ENCODE measurements at places on chromosomes 1 and 21.

DNA sequence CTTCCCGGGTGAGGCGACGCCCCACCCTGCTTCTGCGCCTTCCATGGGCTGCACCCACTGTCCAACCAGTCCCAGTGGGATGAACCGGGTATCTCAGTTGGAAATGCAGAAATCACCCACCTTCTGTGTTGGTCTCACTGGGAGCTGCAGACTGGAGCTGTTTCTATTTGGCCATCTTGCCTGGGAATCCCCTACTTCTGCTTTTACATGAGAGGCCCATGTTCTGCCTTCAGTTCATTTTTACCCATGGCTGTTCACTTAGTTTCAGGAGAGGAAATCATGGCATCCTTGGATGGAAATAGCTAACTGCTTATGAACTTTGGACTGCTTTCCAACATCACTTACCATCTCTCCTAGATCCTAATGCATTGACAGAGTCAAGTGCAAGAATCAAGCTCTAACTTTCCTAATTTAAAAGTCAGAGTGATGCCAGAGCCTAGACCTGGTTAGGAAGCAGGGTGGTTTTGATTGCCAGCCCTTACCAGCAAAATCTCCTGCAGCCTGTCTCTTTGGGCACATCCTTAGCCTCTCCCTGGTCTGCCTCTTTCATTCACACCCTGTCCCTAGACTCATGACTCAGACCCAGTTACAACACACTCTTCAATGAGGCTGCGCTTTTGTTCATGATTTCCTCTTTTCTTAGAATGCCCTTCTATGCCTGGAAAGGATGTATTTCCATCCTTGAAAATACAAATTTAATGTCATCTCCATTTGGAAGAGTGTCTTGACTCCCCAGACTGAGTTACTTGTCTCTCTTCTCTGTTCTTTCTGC lies 137.2 kb downstream of the KCTD3 start:
- DNase-seq = peak; percentile 11

- no peak for DNase-seq
Measured at GRCh38 chr1:199264283-199264682, 625.4 kb downstream of the PTPRC start.

DNA sequence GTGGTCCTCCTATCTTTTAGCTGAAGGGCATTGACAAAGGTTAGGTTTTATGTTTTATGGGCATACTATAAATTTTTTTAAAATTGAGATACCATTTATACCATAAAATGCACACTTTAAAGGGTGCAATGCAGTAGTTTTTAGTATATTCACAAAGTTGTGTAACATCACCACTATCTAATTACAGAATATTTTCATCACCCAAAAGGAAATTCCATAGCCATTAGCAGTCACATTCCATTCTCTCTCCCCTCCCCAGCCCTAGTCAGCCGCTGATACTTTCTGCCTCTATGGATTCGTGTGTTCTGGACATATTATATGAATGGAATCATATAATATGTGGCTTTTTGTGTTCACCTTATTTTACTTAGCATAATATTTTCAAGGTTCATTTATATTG lies 135.8 kb upstream of the B3GALT2 start:
- DNase-seq = peak; percentile 95

GRCh38 chr21:42010507-42011495 lies 641 bp upstream of the ZBTB21 start:
- peak; percentile 35 for DNase-seq

DNA sequence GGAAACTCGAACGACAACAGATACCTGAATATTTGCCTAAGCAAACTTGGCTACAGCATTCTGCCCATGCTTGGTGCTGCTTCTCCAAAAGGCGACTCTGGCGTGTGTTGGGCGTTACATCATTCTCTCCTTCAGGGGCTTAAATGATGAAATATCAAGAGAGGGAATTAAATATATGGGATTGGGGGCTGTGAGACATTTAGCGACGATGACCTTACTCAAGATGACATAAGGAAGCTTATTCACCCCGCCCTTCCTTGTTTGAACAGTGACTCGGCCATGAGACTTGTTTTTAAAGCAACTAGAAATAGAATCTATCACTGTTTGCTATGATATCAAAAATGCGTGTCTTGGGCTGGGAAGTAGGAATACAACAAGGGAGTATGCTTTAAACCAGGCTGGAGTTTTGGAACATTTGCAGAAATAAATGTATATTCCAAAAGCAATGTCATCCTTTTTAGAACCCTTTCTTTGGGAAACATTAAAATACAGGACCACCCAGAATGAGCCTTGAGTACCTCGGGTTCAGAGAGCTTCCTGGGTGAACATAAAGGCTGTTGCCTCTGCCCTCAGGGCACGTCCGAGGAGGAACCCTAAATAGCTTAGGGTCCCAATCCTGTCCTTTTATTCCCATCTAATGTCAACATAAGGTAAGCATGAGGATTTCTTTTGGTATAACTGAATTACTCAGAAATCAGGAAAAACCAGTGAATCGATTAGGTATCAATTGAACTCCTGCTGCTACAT lies 123.3 kb upstream of the SLC45A1 start:
- peak; percentile 97 for DNase-seq

DNA sequence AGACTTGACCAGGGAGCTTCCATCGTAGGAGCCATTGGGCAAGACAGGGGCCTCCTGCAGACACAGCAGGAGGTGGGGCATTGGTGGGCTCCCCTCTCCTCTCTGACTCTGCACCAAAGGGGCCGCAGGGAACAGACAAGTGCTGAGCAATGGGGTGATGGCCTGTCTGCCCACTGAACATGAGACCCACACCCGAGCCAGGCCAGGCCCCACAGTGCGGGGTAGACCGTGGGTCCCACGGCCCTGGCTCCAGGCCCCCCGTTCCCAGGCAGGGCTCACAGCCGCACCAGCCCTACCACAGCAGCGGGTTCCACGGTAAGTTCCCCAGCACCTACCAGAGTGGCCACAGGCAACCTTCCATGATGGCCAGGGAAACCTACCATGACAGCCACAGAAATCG lies 45.9 kb downstream of the CHD5 start:
- no peak for DNase-seq

DNA sequence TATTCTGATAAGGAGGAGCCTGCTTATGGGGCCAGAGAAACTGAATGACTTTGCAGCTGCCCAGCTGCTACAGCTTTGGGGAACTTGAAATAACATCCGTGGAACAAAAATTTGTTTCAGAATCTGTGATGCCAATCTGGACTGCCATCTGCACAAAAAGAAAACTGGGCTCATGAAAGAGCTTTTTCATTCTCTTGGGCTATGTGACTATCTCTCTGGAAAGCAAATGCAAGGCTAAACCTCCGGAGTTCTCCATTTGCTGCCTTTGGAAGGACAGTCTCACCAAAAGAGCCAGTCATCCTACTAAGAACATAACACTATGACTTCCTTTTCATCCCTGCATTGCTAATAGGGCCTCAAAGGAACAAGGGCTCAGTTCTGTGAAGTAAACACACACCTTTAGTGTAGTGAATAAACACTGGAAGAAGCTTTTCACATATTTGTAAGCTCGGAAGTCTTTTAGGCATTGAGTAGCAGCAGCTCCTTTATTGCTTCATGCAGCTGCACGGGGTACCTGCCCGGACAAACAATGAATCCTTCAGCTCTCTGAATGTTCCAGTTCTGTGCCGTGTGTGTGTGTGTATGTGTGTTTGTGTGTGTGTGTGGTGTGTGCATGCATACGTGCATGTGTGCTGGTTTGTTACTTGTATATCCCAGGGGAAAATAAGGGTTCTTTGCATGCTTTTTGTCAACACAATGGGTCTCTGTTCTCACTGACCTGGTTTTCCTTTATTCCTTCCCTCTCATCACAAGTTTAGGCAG lies 255.5 kb upstream of the SGIP1 start:
- DNase-seq = no peak

GRCh38 chr1:156675210-156676113 lies 1.7 kb downstream of the NES start:
- DNase-seq = no peak

GRCh38 chr21:34881839-34882371 lies 167.2 kb downstream of the RUNX1 start:
- DNase-seq = peak; percentile 95

DNA sequence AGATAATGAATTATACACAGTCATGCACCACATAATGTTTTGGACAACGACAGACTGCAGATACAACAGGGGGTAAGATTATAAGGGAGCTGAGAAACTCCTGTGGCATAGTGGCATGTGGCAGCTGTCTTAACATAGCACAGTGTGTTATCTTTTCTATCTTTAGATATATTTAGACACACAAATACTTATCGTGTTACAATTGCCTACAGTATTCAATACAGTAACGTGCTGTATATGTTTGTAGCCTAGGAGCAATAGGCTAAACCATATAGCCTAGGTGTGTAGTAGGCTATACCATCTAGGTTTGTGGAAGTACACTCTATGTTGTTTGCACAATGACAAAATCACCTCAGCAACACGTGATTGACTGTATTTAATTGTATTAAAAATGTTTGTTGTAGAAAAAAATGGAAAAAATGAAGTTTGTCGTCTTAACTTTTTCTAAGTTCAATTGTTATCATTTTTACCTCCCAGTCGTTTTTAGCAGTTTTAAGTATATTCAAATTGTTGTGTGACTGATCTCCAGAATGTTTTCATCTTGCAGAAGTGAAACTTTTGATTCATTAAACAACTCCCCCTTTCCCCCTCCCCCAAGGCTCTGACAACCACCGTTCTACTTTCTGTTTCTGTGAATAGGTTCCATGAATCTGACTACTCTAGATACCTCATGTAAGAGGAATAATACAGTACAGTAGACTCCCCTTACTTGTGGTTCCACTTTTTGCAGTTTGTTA lies 351.0 kb upstream of the B3GALT2 start:
- no peak for DNase-seq

GRCh38 chr1:113178106-113178505 lies 105.1 kb downstream of the LRIG2 start:
- DNase-seq = no peak

DNA sequence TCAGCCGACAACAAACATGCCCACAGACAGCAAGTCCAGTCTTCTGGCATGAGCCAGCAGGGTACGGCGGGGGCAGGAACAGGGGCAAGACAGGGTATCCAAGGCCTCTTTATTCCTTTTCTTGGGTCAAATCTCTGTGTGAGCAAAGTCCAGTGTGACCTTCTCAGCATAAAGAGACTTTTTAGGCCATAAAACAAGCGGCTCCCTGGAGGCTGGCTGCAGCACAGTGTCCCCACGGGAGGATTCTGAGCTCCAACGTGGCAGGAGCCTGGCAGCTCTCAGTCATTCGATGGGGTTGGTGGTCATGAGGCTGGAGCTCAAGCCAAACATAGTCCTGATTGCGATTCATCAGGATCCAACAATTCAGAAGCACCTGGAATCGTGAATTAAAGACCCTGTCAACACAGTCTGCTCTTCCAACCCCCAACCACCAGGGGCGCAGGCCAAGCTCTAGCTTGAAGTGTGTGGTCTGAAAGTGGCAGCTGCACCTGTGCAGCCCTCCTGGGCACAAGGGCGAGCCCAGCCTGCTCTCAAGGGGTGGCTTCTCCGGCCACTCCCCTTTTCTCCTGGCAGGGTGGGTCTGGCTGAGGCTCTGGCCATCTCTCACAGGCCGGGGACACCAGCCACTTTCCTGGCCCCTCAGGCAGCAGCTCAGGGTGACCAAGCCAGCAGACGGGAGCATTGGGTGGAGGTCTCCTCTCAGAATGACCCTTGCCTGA lies 62.1 kb downstream of the SLC66A1 start:
- no peak for DNase-seq

DNA sequence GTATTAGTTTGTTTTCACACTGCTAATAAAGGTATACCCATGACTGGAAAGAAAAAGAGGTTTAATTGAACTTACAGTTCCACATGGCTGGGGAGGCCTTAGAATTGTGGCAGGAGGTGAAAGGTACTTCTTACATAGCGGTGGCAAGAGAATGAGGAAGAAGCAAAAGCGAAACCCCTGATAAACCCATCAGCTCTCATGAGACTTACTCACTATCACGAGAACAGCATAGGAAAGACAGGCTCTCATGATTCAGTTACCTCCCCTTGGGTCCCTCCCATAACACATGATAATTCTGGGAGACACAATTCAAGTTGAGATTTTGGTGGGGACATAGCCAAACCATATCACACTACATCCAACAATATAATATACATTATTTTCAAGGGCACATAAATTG lies 145.7 kb upstream of the BARHL2 start:
- DNase-seq = no peak

GRCh38 chr1:202237052-202237451 lies 43.5 kb downstream of the LGR6 start:
- peak; percentile 35 for DNase-seq

- peak; percentile 87 for DNase-seq
Measured at GRCh38 chr1:59057211-59057694, 239.6 kb upstream of the FGGY start.

- DNase-seq = no peak
Measured at GRCh38 chr21:18152371-18152770, 92.3 kb upstream of the CHODL start.

- DNase-seq = no peak
Measured at GRCh38 chr1:237492359-237492758, 398.4 kb downstream of the ZP4 start.

DNA sequence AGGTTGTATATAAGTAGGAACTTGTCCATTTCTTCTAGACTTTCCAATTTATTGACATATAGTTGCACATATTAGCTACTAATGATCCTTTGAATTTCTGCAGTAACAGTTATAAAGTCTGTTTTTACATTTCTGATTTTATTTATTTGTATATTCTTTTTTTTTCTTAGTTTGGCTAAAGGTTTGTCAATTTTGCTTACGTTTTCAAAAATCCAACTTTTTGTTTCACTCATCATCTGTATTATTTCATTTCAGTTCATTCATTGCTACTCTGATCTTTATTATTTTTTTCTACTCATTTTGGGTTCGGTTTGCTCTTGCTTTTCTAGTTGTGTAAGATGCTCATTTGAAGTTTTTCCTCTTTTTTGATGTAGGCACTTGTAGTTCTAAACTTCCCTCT lies 97.9 kb downstream of the RPS6KC1 start:
- DNase-seq = no peak

DNA sequence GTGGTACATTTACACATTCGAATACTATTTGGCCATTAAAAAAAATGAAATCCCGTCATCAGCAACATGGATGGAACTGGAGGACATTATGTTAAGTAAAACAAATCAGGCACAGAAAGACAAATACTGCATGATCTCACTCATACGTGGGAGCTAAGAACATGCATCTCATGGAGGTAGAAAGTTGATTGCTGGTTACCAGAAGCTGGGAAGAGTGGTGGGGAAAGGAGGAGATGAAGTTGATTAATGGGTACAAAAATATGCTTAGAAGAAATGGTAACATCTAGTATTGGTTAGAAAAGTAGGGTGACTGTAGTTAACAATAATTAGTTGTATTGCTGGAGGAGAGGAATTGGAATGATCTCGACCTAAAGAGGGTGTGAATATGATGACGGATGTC lies 24.6 kb upstream of the RNF187 start:
- no peak for DNase-seq

GRCh38 chr1:202037706-202038296 lies 27.4 kb downstream of the ELF3 start:
- DNase-seq = peak; percentile 46

- DNase-seq = peak; percentile 73
Measured at GRCh38 chr1:32774950-32775634, 42.1 kb downstream of the YARS1 start.

- DNase-seq = no peak
Measured at GRCh38 chr1:14143777-14144176, 443.8 kb downstream of the PRDM2 start.

Measured in fibroblast of skin of back (primary cell).